ENCODE measurements at places on chromosomes 16 and 17.

GRCh38 chr17:40322358-40323315 lies 13.7 kb downstream of the RARA start:
- peak; percentile 86 for DNase-seq

GRCh38 chr16:78697426-78697825 lies 598.0 kb downstream of the WWOX start:
- no peak for DNase-seq

DNA sequence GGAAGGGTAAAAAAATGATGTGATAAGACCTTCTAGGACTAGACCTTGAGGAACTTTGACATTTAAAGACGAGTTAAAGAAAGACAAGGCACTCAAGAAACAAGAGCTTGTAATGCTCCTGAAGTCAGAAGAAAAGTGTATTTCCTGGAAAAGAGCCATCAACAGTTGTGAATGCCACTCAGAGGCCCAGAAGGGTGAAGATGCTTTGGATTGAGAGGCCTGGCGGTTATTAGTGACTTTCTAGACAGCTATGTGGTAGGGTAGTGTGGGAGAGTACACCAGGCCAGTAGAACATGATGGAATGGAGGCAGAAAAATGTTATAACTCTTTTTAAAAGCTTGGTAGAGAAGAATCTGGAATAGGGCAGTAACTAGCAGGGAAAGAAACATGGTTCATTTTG lies 34.1 kb upstream of the ANKFN1 start:
- DNase-seq, result no peak

- no peak for DNase-seq
These were observed 62.4 kb downstream of the ZNF778 start for GRCh38 chr16:89279666-89280481.

- DNase-seq, result no peak
These were observed 58.6 kb upstream of the SHISA6 start for GRCh38 chr17:11182430-11182829.

GRCh38 chr16:81860287-81861266 lies 81.5 kb downstream of the PLCG2 start:
- no peak for DNase-seq

DNA sequence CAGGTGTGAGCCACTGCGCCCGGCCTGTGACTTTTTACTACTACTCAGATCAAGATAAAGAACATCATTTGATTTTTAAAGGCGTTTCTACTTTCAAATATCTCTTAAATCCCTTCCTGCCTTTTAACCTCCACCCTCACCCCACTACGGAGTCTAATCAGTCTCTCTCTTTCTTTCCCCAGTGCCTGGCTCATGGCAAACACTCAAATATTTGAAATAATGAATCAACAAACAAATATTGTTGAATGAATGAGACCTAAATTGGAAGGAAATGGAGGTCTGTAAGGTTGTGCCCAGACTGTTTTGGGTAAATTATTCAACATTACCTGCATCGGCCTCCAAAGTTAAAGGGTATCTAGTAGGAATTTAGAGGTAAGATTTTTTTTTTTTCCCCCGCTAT lies 14.7 kb downstream of the COPZ2 start:
- no peak for DNase-seq

- DNase-seq, result no peak
These were observed 14.8 kb upstream of the ARL4D start for GRCh38 chr17:43383826-43384475.

GRCh38 chr17:72901657-72902056 lies 190.8 kb downstream of the SLC39A11 start:
- no peak for DNase-seq

- DNase-seq, result peak; percentile 67
These were observed 33.8 kb upstream of the KPNB1 start for GRCh38 chr17:47615766-47616424.

- DNase-seq, result peak; percentile 42
These were observed 690 bp downstream of the RHOT1 start for GRCh38 chr17:32142857-32143526.

DNA sequence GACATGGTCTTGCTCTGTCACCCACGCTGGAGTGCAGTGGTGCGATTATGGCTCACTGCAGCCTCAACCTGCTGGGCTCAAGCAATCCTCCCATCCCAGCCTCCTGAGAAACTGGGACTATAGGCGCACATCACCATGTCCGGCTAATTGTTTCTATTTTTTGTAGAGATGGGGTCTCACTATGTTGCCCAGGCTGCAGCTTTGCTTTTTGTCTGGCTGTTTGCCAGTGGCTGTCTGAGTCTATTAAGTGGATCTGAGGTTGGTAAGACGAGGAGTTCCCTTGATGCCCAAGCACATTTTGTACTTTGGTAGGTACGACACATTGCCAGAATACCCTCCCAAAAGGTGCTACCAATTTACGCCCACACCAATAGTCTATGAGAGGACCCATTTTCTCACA lies 5.1 kb downstream of the TBX21 start:
- DNase-seq, result no peak

- no peak for DNase-seq
These were observed 8.6 kb downstream of the ZNHIT3 start for GRCh38 chr17:36495076-36495578.

DNA sequence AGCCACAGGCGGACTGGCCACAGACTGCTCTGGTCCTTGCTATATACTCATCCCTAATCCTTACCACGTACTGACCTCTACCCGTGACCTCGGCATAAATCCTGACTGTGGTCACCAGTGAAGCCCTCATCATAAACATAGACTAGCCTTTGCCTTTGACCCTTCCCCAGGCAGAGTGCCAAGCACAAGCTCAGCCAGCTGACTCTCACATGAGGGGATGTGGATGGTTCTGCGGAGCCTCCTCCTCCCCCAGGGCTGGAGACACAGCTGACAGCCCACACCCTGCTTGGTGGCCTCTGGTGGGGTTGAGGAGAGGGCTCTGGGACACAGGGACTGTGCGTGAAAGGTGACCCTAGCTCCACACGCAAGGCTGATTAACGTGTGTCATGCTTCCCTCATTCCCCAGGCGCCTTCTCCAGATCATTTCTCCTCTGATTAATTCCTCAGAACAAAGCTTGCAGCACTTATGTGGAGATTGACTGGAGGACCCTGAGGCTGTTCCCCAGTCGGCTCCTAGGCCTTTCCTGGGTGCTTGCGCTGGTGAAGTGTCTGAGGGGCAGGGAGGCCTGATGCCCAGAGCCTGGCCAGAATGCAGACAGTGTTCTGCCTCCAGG lies 241.5 kb upstream of the NLRP1 start:
- DNase-seq, result peak; percentile 15

GRCh38 chr16:4500272-4500671 lies 24.1 kb downstream of the HMOX2 start:
- DNase-seq, result peak; percentile 45

- DNase-seq, result no peak
These were observed 83.8 kb upstream of the FAM20A start for GRCh38 chr17:68684949-68685357.

GRCh38 chr16:55379876-55380390 lies 55.9 kb downstream of the IRX6 start:
- DNase-seq, result no peak

GRCh38 chr17:66177048-66177447 lies 14.9 kb downstream of the CEP112 start:
- DNase-seq, result no peak

DNA sequence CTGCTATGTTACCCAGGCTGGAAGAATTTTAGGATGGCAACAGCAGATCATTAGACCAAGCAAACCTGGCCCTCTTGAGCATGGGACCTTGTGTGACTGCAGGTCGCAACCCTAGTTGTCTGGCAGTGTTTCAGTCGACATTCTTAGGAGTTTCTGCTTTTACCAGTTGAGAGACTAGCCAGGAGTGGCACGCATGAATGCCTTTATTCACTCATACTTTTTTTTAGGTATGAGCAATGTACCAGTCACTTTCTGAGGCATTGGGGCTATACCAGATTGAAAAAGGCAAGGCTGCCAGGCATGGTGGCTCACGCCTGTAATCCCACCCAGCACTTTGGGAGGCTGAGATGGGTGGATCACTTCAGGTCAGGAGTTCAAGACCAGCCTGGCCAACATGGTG lies 28.2 kb upstream of the HAS3 start:
- peak; percentile 94 for DNase-seq

- no peak for DNase-seq
These were observed 6.7 kb downstream of the CEP295NL start for GRCh38 chr17:78896091-78896833.

GRCh38 chr16:89880477-89881367 lies 7.3 kb downstream of the TCF25 start:
- DNase-seq, result no peak

- DNase-seq, result no peak
These were observed 4.1 kb upstream of the UBALD1 start for GRCh38 chr16:4618645-4619418.

- DNase-seq, result no peak
These were observed 15.2 kb downstream of the ARHGAP17 start for GRCh38 chr16:24999856-25000461.

- DNase-seq, result no peak
These were observed 98.3 kb upstream of the GRIN2A start for GRCh38 chr16:10280262-10281170.

DNA sequence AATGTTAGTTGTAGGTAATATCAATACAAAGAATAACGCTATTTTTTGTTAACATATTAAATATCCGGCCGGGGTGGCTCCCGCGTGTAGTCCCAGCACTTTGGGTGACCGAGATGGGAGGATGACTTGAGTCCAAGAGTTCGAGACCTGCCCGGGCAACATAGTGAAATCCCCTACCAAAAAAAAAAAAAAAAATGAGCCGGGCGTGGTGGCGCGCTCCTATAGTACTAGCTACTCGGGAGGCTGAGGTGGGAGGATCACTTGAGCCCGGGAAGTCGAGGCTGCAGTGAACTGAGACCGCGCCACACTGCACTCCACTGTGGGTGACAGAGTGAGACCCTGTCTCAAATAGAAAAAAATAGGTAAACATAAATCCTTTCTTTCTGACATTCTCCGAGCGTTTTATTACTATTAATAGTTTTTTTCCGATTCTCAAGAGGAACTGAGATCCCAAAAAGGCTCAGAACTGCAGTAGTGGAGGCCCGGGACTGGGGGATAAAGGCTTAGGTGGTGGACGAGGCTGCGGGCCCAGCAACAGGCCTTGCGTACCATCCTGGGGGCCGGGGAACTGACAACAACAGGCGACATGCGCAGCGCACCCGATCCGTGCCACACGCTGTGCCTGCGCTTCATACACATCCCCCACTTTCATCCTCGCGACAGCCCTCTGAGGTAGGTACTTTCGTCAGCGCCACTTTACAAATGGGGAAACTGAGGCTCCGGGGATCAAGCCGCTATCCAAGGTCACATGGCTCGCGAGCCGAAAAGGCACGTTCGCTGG lies 919 bp downstream of the N4BP1 start:
- DNase-seq, result no peak

DNA sequence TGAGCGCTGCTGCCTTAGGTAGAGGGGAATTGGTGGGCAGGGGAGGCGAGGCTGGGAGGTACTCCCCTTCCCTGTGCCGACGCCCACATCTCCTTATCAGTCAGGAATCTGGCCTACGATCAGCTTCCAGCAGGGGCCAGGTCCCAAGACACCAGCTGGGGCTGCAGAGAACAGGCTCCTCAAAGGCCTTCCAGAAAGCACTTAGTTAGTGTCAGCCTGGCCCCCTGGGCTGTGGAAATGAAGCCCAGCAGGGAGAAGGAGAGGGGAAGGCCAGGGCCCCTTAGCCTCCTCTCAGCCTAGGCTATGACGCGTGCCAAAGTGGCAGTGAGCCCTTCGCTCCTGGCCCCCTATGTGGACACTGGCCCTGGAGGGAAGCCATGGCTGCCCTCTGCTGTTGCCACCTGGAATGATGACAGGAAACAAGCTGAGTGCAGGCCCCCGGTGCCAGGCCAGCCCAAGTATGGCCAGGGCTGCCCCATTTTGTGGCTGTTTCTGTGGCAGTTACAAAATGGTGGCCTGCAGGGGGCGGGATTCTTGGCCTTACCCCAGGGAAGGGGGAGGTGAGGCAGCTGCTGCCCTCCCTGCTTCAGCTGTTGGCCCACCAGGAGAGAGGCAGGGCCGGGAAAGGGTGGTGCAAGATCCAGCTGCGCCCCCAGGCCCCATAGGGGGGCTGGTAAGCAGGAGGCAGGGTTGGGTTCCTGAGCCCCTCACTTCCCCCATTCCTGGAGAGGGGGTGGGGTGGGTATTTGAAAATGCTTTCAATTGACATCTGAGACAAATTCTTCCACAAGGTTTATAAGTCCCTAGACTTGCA lies 11.3 kb downstream of the TBX4 start:
- no peak for DNase-seq

DNA sequence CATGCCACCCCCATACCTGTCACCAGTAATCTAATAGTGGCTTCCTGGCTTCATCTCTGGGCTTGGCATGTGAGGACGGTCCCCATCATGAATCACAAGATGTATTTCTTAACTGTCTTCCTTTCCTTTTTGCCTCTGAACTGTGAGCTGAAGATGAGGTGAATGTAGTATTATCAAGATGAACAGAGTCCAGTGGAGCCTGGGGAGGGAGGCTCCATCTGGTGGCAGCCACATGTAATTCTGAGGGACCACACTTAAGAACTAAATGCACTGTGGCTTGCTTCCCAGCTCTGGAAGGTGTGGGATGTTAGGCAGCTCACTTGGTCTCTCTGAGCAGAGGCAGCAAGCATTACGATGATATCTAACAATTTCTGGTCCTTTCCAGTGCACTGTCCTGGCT lies 354.9 kb upstream of the ASIC2 start:
- DNase-seq, result peak; percentile 1

DNA sequence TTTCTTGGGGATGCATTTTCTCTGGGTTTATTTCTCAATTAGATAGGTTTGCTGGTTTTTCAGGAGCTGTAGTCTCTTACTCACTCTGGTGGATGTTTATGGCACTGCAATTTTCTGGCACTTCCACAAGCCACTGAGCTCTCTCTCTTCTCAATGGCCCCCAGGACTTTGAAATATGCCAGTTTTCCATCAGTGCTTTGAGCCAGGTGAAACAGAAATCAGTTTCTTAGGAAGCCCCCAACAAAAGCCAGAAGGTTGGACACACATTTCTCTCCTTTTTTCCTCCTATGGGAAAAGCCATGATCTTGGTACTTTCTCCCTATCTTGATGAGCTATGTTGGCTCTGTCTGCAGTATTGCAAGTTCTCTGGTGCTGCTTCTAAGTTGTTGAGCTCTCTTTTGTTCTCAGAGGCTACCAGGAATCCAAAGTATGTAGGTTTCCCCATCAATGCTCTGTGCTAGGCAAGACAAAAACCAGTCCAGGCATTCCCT lies 90.7 kb upstream of the SMIM36 start:
- peak; percentile 59 for DNase-seq

DNA sequence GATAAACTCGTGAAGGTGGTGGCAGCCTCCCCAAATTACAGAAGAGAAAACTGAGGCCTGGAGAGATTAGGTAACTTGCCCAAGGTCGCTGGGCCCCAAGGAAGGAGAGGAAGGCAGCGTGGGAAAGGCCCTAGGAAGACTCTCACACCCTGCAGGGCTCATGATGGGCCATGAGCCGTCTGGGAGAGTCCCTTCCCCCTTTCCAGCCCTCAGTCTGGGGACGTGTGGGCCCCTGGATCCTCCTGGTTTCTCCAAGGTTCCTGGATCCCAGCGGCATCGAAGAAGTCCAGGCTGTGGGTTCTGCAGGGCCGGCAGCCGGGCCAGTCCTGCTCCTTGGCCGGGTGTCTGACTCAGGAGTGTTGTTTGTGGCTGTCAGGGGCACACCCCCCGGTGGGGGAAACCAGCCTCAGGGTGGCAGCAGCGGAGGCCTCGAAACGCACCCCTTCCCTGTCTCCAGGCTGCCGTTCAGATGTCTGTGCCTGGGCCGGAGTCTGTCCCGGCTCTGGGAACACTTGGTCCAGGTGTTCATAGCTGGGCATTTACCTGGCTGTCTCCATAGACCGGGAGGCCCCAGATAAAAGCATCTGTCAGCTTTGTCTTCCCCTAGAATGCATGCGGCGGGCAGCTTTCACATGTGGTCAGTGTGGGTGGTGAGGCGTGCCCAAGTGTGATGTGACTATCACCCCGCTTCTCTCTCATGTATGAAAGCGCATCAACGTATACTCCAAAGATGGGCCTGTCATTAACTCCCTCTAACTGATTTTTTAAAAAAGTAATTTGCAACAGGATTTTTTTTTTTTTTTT lies 3.7 kb upstream of the RAP1GAP2 start:
- no peak for DNase-seq
